ENCODE measurements at places on chromosomes 7 and 10. TPM values are rescaled to one million over a fixed set of nuclear protein-coding genes. Genes with fewer than 3 reads are reported as not detected.
A peak's percentile ranks its signal among the peaks of the same experiment; 100 is the strongest.

Gene MMD2
- not detected for polyA plus RNA-seq

DNA sequence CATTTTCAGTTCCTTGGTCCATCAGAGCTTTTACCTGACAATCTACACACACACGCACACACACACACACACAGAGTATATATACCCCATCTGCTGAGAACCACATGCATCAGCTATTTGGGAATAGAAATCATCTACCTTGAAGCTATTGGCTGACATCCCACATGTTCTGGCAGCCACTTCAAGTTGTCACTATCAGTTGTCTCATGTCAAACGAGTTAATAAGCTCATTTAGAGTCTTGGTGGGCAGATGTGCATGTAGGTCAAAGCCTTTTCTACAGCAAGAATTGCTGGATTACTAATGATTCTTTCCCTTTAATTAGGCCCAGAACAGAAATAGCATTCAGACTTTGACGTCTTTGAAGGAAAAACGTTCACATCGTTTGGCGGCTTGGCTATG is 36.8 kb downstream of the COL28A1 start:
- peak; percentile 20 for DNase-seq

DNA sequence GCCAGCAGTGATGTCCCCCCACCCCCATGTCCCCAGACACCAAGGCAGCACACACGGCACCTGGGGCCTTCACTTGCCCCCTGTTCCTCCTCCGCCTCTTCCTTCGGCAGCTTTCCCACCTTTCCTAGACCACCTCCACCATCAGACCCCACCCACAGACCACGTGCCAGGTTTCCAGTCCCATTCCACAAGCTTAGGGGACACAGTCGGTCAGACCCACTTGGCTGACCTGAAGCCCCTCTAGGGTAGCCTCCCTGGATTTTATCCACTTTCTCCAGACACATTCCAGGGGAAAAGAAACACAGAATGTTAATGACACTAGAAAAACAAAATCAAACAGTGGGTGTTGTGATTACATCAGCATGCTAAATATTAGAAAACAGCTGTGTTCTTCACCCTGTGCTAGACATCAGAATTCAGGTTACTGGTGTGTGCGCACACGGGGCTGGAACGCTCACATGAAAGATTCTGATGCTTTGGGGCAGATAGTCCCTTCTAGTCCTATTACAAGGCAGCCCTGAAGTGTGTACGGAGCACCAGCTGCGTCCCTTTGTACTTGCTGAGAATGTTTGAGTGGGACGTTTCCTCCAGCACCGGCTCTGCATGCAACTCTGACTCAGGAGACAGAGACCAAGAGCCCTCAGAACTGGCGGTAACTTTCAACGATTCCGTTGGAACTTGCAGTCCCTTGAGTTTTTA is 75.5 kb upstream of the PPP2R2D start:
- DNase-seq: no peak

GRCh38 chr10:125054669-125055268 is 105.6 kb downstream of the CTBP2 start:
- no peak for DNase-seq

DNA sequence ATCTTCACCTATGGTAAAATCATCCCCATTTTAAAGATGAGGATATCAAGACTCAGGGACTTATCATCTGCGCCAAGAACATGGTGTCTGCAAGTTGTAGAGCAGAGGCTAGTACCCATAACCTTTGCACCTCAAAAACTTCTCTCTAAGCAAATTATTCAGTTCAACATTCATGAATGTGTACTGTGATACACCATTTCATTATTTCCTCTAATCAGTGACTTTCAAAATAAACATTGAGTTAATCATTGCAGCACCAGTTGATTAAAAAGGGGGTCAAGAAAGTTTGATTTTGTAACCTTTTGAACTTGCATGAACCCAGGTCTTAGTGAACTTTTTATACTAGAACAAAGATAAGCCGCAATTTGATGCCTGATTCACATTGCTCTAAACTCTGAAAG is 47.6 kb upstream of the CYP2C8 start:
- DNase-seq: no peak

DNA sequence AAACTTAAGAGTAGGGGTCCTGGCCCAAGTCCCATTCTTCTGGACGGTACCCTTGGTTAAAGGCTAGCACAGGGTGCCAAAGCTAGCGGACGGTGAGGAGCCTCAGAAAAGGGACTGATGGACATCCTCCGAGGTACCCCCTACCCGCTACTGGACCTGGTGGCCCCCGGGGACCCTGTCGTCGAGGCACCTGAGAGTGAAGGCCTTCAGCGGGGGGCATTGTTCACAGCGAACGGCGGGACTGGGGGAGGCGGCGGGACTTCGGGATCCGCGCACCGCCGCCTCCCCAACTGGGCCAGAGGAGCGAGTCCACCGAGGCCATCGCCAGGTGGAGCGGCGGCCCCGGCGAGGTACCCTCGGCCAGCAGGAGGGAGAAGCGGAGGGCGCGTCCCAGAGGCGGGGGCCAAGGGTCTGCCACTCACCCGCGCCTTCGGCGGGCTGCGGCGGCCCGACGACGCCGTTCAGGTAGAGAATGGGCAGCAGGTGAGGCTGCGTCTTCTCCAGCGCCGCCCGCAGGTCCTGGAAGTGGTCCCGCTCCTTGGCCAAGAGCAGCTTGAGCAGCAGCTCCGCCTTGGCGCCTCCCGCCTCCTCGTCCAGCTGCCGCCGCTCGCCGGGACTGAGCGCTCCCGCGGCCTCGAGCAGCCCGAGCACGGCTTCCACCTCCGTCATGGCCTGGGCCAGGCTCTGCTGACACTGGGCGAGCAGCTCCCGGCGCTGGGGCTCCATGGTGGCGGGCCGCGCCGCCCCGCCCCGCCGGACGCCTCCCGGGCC is 575 bp downstream of the DLG5 start:
- peak; percentile 67 for DNase-seq

DNA sequence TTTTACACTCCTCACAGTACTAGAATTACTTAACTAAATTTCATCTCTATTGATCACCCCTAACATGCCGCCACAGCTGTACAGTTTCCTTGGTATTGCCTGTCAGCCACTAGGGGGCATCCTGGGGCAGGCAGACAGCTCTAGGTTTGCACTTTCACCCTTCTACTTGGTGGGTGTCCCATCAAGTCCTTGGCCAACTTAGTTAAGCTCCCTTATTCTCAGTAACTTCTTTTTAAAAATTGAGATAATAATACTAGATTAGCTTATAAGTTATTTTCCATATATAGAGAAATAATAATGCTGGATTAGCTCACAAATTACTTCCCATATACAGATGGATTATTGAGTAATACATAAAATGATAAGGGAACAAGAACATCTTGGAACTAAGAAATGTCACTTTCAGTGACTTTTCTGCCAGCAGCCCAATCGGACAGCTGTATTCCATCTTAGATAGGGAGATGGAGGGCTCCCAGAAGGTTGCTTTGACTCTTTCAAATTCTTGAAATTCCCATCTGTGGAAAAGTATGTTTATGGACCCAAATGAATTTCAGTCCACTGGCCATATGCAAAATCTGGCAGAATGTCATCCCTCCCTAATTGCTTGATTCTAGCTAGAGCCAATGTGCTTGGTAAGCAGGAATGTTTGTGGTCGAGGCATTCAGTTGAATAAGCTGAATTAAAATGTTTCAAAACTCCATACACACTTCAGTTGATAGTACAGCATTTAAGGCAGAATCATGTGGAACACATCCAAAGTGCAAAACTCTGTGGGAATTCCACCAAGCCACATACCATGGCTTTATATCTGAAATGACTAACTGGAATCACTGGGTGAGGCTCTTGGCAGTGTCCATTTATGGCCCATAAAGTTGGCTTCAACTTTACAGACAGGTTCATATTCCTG is 309.7 kb downstream of the CSTF2T start:
- peak; percentile 46 for DNase-seq

DNA sequence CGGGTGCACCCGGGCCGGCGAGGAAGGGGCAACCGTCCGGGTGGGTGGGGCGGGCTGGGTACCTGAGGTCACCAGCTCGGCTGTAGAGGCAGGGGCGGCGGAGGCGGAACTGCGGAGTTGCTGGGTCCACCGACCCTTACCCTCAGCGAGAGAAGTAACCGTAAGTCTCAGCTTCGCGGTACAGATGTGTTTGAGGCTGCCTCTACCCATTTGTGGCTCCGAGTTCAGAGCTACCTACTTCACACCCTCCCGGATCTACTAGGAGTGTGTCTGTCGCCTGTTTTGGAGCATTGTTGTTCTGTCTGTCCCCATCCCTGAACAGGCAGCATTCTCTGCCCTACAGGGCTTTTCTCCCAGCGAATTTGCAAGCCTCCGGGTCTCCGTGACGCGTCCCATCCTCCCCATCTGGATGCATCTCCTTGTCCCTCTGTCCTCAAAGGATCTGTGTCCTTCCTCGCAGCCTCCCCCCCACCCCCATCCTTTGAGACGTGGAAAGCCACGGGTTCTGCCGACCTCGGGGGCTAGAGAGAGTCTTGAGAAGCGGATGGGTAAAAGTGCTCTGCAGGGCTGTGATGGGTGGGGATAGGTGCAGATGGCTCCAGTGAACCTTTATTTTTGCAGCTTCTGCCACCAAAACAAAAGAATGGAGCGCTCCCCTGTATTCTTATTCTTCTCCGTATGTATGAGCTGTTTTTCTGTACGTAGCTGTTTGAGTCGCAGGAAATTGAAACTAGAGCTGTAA is 757 bp downstream of the ANKIB1 start:
- DNase-seq: peak; percentile 50

DNA sequence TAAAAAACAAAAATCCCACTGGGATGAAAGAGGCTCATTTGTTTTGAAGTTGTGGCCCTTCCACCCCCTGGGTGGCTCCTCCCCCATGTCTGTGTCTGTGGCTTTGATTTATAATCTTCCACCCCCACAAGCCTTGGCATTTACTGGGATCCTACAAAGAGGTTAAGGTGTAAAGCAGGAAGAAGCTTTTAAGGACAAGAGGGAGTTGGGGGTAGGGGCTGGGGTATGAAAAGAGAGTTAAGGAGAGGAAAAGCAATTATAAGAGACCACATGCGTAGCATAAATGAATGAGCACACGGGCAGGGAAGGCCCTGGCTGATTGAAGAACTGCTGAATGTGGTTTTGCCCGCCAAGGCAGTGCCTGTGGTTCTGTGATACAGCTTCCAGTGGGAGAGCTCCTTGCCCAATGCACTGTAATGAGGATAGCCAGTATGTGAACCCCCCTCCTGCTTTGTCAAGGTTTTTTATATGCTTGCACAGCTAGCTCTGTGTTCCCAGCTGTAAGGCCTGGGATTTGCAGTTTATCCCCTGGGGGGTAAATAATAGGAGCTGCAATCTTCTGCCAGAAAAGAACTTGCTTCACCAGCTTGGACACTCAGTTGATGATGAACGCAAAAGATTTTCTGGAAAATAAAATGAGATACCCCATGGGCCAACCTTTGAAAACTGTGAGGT is 34.7 kb upstream of the KMT2E start:
- DNase-seq: no peak

DNA sequence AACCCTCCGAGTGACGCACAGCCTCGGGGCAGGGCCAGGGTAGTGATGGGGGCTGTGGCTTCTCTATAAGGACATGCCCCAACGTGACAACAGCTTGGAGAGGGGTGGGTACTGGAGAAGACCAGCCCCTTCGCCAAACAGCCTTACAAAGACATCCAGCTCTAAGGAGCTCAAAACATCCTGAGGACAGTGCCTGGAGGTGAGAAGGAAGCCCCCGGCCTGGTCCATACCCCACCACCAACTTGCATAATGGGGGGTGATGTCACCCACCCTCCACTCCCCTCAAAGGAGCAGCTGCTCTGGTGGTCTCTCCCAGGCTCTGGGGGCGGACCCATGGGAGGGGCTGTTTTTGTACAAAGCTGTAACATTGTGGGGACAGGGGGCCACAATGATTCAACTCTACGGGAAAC is 15.1 kb downstream of the PRSS2 start:
- peak; percentile 60 for DNase-seq

DNA sequence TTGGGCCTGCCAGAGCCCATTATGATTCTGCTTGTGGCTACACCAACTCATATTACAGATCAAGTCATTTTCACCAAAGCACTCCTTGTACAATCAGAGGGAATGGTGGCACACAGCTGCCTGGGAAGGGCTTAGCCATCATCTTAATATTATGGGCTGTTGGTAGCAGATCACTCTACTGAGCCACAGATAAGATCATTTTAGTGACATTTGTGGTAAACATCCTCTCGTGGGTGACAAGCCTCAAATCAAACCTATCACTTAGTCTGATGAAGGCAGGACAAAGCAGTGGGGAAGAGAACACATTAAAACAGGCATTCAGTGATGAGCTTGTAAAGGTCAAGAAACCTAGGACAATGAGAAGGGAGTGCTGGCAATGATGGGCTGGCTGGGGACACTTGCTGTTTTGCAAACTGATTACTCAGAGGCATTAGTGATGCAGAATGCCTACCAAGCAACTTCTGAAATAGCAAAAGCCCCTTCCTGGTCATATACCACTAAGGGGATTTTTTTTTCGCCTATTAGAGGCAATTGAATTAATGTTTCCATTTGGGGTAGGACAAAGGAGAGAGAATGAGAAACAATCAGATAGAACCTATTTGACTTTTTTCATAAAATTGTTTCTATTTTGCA is 137.5 kb upstream of the WDR11 start:
- no peak for DNase-seq

Gene AGR2
- 228 TPM for polyA plus RNA-seq

GRCh38 chr10:123380491-123381085 is 226.4 kb downstream of the BUB3 start:
- no peak for DNase-seq

DNA sequence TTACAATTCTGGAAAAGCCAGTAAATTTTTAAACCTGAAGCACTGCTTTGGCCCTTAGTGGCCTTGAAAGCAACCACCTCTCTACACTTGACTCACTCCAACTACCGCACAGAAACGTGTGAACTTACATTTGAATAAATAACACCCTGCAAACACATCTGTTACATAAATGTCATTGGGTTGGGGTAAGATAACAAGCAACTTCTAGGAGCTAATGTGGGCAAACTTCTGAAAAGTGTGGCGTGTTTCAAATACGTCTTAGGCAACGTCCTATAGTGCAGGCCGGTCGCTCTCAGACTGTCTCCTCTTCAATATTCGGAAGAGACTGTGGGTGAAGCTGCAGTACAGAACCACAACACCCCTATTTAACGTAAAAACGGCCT is 474 bp downstream of the ORC5 start:
- DNase-seq: no peak

Gene CPA2
- 58.3 TPM for polyA plus RNA-seq

DNA sequence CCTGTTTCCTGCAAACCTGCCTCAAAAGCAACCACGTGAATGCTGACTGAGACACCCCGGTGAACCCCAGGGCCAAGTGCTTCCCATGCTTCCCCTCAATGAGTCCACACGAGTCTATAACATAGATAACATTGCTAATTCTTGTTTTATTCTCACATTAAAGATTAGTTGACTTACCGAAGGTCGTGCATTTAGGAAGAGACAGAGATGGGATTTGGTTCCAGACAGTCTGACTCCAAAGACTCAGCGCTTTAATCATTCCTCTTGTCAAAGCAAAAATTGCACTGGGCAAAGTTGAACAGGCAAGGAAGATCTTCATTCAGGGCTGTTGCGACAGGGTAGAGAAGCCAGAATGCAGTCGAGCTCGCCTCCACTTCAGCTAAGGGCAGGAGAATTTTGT is 435.6 kb upstream of the C7orf33 start:
- no peak for DNase-seq
